Fibroblast of mammary gland (primary cell): ENCODE measurements at places on chromosomes 1 and 21.

GRCh38 chr21:35236090-35236489 lies 187.0 kb upstream of the RUNX1 start:
- no peak for DNase-seq

DNA sequence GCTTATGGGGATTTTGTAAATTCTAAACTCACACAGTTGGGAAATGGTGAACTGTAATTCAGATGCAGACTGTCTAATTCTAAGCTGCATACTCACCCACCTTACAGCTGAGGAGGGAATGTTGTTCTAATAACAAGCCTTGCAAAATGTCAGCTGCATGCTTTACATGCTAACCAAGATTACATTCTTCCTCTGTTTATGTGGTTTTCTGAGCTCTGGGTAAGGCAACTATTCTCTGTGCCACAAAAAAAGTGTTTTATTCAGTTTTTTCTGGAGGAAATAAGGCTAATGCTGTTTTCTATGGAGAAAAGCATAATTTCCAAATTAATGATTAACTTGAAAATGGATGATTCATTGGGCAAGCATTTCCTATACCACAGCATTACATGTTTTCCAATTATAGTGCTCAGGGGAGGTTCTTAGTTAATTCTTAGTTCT lies 64.9 kb downstream of the RGS13 start:
- peak; percentile 76 for DNase-seq

GRCh38 chr1:151060657-151061421 lies 642 bp downstream of the MLLT11 start:
- no peak for DNase-seq

DNA sequence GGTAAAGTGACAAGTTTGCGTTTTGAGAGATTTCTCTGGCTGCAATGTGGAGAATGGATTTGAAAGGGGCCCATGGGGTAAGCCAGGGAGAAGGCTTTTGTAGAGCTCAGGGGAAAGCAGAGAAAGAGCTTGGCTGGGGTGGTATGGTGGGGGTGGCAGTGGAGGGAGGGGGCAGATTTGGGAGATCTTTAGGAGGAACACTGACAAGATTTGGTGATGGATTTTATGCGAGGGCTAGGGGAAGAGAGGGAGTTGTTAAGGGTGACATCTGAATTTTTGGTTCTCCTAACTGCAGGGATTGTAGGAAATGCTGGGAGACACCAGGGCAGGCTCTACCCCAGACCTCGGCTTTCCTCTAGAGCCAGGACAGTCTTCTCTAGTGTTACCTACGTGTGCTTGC lies 108.7 kb upstream of the ZNF678 start:
- DNase-seq, result no peak

GRCh38 chr1:156711011-156711817 lies 5.8 kb upstream of the CRABP2 start:
- DNase-seq, result peak; percentile 42
